Mesenchymal stem cell (in vitro differentiated cells and primary cell): ENCODE measurements at places on chromosomes 1 and 21.

GRCh38 chr1:192579010-192579738 lies 3.6 kb downstream of the RGS1 start:
- DNase-seq, result peak; percentile 80

DNA sequence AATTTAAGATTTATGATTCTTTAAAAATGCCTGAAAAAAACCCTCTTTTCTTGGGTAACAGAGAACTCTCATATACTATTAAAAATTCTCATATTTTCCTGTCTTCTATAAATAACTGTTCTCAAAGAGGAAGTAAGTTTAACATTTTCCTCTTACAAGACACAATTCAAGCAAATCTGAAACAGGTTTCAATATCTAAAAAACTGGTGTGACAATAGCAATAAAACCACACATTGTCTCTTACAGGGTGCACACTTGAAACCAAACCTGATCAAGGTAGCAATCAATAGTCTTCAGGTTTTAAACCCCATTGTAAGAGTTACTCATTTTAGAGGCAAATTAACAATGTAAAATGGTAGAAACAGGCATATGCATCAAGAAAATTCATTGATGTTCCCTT lies 28.0 kb downstream of the FUBP1 start:
- no peak for DNase-seq

- no peak for DNase-seq
Measured at GRCh38 chr1:228004331-228004855, 2.4 kb upstream of the WNT3A start.

GRCh38 chr21:20388400-20388799 lies 609.8 kb upstream of the NCAM2 start:
- DNase-seq, result no peak

GRCh38 chr21:27569091-27569490 lies 602.2 kb upstream of the ADAMTS5 start:
- no peak for DNase-seq

GRCh38 chr1:243550276-243550675 lies 294.4 kb downstream of the SDCCAG8 start:
- DNase-seq, result peak; percentile 80

- DNase-seq, result no peak
Measured at GRCh38 chr1:107138166-107138565, 2.7 kb upstream of the NTNG1 start.

DNA sequence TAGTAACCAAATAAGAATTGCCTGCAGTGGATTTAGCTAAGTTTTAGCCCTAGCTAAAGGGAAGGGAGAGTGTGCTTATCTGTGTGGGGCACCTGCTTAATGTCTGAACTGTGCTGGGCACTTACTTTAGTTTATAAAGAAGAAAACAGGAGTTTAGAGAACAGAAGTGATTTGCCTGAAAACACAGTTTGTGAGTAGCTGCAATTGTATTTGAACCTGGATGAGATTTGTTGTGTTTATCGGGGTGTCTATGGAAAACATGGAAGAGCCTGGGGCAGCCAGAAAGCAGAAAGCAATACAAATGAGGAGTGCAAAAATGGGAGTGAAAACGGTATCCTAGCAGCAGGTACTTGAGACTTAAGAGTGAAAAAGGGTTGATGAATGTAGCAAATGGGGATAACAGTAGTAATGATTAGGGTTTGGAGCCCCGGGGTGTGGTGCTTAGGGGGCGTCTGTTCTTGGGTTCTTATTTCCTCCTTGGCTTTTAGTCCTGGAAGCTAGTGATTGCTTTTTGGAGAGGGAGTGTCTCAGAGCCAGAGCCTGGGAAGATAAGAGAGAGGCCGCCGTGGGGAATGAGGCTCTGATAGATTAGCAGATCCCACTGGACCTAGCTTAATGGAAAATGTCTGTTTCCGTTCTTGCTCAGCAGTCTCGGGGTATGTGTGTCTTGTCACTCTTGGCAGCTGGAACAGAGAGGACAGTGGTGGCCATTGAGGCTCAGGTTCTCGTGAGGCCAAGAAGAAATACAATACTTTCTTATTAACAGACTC lies 5.6 kb downstream of the PRCC start:
- peak; percentile 36 for DNase-seq

GRCh38 chr1:218946147-218946546 lies 227.5 kb upstream of the LYPLAL1 start:
- DNase-seq, result no peak

- peak; percentile 42 for DNase-seq
Measured at GRCh38 chr1:155078469-155079209, at the start of gene EFNA3. TSS of gene EFNA3 (plus strand) at chr1:155078837. CDS start at chr1:155078942, 105 bp downstream.

GRCh38 chr1:43980255-43981134 lies 1.5 kb downstream of the B4GALT2 start:
- DNase-seq, result peak; percentile 50

GRCh38 chr1:30366911-30367310 lies 356.5 kb downstream of the MATN1 start:
- DNase-seq, result no peak

GRCh38 chr1:62493656-62494055 lies 56.8 kb downstream of the USP1 start:
- DNase-seq, result no peak

DNA sequence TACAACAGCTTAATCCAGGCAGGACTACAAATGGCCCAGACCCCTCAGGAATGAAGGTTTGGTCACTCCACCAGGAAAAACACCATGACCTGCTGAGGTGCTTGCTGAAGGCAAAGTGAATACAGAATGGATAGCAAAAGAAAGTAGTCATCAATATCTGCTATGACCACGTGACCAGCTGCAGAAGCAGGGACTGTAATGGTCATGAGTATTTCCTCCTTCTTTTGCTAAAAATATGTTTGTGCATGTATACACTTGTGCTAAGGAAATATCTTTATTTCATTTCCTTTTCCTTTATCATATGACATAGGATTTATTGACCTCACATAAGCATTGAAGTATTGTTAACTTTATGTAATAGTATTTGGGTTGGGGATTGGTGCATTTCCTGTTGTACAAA lies 26.4 kb upstream of the GOLT1A start:
- DNase-seq, result no peak

GRCh38 chr1:2198571-2198970 lies 4.0 kb upstream of the FAAP20 start:
- DNase-seq, result no peak

DNA sequence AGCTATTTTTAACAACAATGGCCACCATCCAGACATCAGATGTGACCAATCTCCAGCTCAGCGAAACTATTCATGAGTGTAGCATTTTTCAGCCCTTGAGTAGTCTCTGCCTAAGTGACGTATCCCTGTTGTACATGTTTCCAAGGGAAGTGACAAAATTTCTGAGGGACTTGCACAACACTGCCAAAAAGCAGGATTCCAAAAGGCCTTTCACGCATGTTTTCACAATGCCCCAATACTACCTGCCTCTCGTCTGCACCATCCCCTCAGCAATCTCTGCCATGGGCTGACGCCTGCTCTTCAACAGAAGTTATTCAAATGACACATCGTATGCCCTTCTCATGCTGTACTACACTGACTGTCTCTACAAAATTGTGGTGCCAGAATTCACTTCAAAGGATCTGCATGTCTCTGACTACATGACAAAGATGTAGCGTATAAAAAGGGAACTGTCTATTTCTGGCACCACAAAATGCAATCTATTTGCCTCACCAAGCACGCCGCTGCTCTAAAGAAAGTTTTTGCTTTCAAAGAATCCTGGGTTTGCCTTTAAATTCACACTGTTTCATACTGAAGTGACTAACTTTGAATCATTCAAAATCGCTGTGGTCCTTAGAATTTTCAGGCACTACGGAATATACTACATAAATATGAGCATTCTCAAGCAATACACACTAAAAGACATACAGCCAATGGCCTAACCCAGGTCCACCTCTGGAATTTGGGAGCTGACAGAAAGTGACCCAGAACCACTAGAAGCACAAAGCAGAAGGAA lies 32.9 kb downstream of the JAK1 start:
- DNase-seq, result peak; percentile 89

DNA sequence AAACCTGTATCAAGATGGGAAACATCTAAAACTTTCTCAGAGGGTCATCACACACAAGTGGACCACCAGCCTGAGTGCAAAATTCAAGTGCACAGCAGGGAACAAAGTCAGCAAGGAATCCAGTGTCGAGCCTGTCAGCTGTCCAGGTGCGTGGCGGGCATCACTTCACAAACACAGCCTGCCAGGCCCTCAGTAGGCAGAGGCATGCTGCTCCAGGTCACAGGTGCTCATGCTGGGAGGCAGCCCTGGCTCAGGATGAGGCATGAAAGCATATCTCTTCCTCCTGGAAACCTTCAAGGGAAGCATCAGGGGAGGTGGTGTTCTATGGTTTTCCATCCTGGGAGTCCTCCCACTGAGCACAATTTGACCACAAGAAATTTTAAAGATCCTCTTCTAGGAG lies 6.3 kb downstream of the CD2 start:
- DNase-seq, result no peak

GRCh38 chr1:246462986-246463385 lies 44.1 kb downstream of the SMYD3 start:
- DNase-seq, result no peak

DNA sequence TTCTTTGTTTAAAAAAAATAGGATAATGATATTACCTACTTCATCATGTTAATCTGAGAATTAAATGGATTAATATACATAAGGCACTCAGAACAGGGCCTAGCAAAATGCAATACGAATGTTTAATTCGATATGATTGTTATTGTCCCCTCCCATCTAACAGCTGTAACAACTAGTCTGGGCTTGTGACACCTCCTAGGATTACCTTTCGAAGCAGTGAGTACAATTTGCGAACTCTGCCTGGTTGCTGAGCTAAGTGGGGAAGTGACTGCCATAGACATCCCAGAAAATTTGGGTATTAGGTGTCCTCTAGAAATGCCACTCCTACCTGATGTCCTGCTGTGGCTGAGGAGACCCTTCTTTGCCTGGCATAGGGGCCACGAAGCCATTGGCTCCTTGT lies 3.0 kb downstream of the RASSF5 start:
- no peak for DNase-seq
